NCI-H2107 (cell line): ENCODE measurements at places on chromosomes 2 and 18.

DNA sequence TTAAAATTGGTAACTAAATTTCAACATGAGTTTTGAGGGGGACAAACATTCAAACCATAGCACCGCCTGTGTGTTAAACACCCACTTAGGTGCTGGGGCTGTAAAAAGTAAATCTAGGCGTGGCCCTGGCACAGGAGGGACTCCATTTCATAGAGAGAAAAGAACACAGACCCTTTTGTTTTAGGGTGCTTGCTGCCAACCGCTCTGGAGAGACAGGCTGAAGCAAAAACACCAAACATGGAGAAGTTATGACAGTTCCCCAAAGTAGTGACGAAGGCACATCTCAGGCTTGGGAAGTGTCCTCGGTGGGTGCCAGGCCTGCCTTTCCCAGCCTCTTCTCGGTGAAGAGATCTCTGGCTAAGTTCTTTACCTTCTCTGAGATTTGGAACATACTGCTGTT lies 5.1 kb downstream of the ACTG2 start:
- no peak for DNase-seq

DNA sequence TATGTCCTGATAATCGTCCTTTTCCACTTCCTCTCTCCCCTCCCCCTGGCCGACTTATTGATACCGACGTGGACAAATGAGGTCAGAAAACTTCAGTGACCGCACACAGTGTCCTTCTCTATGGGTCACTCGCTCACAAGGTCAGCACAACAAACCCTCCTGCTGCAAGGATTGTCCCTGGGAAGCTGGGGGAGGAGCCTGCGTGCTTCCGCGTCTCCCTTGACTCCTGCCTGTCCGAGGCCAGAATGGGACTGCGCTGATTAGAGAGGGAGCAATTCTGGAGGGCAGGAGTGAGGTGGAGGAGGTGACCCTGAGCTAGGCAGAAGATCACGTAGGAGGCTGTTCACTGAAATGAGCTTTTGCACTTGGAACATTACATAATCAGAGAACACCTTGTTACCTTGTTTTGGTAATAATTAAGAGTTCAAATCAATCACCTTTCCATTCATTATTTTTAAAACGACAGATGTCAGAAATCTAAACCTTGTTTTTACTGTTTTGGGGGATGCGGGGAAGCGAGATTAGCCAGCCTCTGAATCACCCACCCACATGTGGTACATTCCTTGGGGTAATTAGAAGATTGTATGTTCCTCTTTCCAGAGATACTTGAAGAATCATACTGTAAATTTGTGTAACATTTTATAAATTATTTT lies 70.6 kb downstream of the CTAGE1 start:
- DNase-seq = no peak

DNA sequence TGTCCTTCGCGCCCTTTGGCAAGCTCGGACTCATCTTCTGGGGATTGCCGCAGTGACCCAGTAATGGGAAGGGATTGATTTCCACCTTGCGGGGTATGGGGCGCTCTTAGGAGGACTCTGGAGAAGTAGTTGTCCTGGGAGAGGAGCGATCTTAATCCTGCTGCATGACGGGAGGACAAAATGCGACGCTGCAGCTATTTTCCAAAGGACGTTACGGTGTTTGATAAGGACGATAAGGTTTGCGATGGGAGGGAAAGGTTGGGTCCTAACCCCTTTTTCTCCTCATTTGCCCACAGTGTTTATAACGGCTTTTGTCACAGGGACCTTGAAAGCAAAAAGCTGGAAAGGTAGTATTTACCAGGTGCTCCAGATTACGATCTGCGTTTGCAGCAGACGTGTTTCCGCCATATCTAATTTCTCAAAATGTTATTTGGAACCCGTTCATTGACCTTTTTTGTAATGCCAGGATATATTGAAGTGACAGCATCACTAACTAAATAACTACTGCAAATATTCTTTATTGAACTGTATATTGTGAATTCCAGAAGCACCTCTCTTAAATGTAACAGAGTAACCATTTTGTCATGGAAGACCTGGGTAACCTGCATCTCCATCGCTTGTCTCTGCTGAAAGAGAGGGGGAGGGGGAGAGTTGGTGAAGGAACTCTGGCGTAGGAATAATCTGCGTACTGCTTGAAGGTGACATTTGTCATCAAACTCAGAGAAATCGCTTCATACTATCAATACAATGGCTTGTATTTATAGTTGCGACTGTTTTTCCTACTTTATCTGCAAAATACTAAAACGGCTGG lies 590 bp downstream of the MDH1 start:
- DNase-seq = no peak

DNA sequence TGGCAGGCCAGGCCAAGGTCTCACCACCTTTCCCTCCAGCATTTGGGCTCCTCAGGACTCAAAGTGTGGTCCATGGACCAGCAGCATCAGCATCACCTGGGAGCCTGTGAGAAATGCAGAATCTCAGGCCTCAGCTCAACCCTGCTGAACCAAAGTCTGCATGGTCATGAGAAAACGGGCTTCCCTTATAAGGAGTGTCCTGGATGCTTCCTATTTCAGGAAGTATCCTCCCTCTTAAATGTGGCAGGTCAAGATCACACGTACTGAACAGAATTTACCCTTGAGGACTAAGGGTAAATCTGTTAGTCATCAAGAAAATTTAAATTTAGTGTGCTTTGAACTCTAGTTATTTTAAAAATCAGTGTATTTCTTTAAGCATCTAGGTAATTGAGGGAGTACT lies 11.8 kb downstream of the CD8A start:
- no peak for DNase-seq

- DNase-seq = no peak
Observed at GRCh38 chr2:102184568-102184967, 2.3 kb upstream of the IL1RL2 start.

- no peak for DNase-seq
Observed at GRCh38 chr2:109342256-109342850, 213.3 kb downstream of the SH3RF3 start.

GRCh38 chr2:168781191-168781817 lies 21.1 kb upstream of the NOSTRIN start:
- DNase-seq = no peak

DNA sequence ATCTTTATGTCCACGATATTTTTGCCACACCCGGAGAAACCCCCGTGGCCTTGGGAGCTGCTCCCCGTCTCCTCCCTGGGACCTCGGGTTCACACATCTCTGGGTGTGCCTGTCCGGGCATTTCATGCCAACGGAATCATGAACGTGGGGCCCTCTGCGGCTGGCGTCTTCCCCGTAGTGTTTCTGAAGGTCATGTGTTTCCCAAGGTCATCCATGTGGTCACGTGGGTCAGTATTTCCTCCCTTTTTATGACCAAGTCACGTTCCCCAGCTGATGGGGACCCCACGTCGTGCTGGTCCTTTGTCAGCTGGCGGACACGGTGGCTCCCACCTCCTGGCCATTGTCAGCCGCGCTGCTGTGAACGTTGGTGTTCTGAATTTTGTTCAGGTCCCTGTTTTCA lies 135.7 kb downstream of the NFATC1 start:
- DNase-seq = no peak

DNA sequence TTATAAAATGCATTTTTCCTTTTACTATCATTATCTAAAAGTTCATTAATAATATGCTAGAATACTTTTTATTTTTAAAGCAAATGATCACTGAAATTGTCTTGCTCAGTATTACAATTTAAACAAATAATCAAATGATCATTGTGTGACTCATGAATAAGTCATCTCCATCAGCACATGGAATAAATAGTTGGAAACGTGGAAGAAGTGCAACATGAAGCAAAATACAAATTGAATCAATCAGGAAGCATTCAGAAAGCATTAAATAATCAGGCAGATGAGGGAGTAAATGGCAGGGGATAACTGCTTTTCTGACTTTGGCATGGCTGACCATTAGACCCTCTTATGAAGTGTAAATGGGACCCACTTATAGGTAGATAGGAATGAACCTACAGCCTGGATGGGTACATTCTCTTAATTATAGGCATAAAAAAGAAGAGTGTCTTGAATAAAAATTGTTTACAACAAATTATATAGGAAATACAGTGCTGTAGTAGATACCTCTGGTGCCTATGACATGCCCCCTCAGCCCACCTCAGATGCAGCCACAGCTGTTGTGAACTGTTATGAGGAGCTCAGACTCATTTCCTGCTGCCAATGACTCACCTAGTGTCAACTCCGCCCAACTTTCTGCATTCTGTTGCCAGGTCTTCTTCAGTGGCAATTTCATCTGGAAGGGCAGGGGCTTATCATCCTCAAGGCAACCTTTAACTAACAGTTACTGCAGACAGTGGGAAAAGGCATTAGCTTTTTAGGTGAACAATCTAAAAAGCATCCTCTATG lies 936.0 kb downstream of the TRIB2 start:
- no peak for DNase-seq

- DNase-seq = no peak
Observed at GRCh38 chr2:171999161-171999560, 592 bp upstream of the METAP1D start.

- DNase-seq = no peak
Observed at GRCh38 chr2:28269019-28269784, 123.5 kb upstream of the FOSL2 start.

- DNase-seq = no peak
Observed at GRCh38 chr2:21229302-21229701, 105.5 kb downstream of the TDRD15 start.

- no peak for DNase-seq
Observed at GRCh38 chr18:47737956-47738355, 192.5 kb downstream of the SMAD2 start.

DNA sequence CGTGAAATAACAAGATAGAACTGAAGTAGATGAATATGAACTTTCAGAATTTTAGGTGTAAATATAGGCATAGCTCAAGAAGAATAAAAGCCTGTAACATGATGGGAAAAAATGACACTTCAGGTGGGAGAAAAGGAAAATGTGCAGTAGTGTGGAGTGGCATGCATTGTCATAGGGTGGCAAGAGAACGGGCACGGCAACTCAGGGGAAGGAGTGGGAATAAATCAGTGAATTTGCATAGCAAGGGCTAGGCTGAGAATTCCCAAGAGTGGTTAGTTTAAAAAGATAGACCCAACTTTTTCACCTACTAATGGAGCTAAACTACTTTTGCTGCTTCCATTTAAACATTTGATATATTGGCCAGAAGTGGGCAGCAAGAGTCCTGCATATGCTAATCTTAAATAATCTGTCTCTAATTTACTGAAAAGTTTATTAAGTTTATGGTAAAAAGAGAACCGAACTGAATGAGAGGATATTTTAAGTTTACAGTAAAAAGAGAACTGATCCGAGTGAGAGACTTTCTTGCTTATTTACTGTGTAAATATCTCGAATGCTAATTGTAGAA lies 228.1 kb downstream of the CTNNA2 start:
- DNase-seq = no peak

GRCh38 chr2:134718817-134719814 lies at the start of gene TMEM163:
TSS of gene TMEM163 (minus strand) at chr2:134719000.
- DNase-seq = no peak

DNA sequence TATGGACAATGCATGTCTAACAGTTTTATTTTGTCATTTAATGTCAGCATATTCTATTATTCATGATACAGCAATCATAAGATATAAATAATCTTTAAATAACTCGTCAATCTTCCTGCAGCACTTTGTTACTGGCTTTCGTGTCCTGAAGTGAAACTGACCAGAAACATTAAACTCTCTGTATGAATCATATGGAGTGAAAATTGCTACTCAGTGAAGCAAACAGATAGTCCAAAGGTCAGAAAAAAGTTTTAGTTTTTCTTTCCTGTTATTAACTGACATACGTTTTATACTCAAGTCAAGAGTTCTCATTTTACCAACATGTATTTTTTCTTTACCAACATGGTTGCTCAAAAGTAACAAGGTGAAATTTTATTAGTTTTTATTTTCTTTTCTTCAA lies 106.8 kb upstream of the GALNT5 start:
- DNase-seq = no peak

DNA sequence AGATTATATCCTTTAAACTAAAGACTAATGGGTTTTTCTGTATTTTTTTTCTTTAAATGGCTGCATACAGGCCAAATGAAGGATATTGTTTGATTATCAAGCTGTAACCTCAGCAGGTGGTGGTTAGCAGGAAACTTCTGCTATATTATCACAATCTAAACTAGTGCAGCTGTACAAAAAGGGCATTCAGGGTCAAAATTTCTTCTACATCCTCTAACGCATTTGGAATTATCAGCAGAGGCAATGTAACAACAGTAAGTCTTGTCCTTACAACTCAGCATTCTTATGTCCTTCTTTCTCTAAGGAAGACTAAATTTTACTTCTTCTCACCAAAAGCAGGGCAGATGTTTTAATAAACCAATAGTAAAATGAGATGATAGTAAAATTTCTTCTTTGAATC lies 135.8 kb upstream of the FN1 start:
- no peak for DNase-seq

DNA sequence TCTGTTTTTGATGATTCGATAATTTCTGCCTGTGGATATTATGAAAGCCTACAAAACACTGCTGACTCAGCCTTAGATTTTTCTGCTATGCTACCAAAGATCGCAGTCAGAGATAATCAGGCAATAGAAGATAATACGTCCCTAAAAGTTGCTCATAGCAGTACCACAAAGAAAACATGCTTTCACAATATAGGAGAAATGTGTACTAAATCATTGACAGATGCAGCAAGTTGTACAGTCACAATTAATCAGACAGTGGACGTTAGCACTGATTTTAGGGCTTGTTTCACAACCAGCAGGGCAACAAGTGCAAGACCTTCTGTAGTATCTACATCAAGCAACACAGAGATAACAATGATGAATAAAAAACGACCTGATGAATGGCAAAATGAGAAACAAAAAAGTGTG lies 19.5 kb downstream of the RBM44 start:
- no peak for DNase-seq

- DNase-seq = peak; percentile 55
Observed at GRCh38 chr18:70454704-70455322, 166.0 kb downstream of the SOCS6 start.

DNA sequence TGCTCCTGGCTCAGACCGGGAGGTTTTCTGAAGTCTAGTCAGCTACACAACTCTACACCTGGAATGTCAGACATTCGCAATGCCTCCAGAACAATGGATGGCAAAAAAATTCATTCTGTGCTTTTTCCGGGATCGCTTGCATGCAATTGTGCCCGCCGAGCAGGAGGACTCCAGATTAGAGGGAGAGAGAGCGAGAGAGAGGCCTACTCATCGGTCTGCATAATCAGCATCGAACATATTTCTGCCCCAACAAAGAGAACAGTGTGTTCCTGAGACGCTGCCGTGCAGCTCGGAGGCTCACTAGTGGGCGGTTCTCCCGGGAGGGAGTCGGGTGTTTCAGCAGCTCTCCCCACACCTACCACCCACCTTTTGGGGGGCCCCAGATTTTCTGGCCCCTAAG lies 117.1 kb downstream of the KLHL29 start:
- no peak for DNase-seq

- no peak for DNase-seq
Observed at GRCh38 chr2:222424276-222424728, at the start of gene SGPP2. TSS of gene SGPP2 (plus strand) at chr2:222424543. CDS start at chr2:222424603, 60 bp downstream.

GRCh38 chr2:29259221-29259620 lies 144.0 kb downstream of the CLIP4 start:
- DNase-seq = no peak

DNA sequence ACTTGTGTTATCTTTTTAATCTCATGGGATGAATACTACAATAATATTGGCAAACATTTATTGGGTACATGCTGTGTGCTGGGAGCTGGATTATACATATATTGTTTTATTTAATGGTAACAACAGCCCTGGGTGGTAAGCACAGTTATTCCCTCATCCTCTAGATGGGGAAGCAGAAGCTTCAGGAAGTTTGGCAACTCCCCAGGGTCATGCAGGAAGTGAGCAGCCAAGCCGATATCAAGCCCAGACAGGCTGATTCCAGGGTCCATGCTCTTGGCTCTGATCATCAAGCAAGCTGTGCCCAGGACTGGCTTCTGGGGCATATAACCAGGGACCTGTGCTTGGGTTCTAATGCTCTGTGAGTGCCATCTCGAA lies 155.8 kb downstream of the ZNF516 start:
- DNase-seq = no peak
